ENCODE measurements at places on chromosomes 12 and 14.

DNA sequence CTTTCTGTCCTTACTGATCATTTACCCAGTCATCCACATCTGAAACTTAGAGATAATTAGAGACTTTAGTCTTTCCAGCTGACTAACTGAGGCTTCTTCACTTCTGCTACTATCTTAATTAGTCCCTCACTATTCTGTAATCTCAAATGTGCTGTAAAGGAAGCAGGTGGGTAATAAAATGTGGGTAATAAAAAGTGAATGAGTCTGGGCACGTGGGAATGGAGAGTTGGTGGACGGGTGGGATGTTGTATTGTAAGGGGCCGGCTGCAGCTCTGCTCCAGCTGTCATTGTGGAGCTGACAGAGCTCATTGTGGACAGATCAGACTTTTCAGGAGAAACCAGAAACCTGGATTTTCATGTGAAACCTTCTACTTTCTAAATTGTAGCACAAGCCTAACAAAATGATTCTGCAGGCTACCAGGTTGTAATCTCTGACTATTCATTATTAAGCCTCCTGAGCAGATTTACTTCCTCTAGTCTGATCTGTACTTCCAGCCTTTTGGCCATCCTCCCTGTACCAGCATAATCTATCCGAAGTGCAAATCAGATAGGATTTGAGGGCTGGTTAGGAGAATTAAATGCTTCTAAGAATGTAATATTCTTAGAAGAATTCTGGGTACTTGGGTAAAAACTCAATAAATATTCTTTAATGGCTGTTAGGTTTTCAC lies 42.0 kb upstream of the BMAL2 start:
- no peak for DNase-seq

DNA sequence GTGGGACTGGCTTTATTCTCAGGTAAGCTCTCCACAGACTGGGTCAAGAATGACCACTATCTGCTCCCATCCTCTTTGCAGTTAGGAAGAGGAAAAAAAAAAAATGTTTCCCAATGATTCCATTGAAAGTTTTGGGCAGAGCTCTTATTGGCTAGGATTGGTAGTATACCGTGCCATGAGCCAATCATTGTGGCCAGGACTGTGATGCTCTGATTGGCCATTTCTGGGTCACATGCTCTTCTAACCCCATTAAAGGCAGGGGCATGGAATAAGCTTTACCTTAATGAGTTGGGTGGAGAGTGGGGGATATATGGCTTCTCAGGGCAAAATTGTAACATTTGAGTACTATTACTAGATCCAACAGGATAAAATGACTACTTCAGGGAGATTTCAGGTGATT lies 49.4 kb upstream of the WSCD2 start:
- DNase-seq, result no peak

GRCh38 chr12:70241845-70242244 lies 1.4 kb upstream of the CNOT2 start:
- no peak for DNase-seq

- DNase-seq, result no peak
Measured at GRCh38 chr14:105532735-105533141, 6.4 kb downstream of the TMEM121 start.

GRCh38 chr12:9776781-9777180 lies 16.1 kb upstream of the CD69 start:
- DNase-seq, result no peak

- DNase-seq, result peak; percentile 43
Measured at GRCh38 chr14:51507511-51507905, 144.2 kb upstream of the FRMD6 start.

DNA sequence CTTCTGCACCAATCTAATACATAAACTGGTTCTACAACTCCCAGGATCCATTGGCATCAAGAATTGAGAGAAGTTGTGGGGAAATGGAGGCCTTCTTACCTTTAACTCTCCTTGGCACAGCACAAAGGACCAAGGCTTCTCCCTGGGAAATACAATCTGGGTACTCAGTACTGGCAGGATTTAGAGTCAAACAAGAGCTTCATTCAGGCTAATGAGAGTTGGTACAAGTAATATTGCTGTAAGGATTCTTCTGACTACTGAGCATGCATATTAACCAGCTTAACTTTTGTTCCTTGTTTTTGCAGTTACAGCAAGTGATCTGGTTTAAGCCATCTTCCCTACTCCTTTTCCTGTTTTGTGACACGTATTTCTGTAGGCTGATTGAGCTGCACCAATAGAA lies 76.2 kb upstream of the FERMT2 start:
- DNase-seq, result no peak

DNA sequence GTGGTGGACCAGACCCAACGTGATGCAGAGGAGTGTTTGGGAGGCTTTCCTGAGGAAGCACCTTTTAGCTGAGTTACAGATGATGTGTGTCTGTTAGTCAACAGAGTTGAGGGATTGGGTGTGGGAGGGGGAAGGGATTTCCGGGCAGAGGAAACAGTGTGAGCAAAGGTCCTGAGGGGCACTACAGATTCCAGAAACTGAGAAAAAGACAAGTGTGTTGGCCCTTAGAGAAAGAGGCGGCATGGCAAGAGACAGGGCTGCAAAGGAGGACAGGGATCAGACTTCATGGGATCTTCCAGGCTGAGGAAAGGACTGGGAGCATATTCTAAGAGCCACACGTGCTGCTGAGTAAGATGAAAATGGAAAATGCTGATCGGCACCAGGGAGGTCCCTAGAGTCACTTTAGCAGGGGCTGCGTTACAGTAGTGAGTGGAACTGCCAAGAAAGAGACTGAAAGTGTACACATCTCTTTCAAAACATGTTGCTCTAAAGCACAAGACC lies 9.4 kb upstream of the RPS6KL1 start:
- DNase-seq, result no peak

DNA sequence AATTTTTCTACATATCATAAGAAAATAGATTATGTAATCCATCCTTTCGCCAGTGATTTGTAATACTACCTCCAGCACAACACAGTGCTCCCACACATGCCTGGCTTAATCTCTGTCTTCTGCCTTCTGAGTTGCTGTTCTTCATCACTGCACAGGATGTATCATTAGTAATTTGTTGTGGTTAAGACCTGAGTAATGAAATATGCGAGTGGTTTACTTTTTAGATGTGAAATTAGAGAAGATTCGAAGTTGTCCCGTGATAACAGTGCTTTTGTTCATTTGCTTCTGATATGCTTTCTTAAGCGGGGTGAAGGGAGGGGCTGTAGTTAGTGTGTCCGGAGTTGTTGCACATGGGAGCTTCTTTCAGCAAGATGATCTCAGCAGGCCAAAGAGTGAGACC lies 18.1 kb downstream of the KRT85 start:
- no peak for DNase-seq

GRCh38 chr12:75943730-75944096 lies 87.9 kb downstream of the PHLDA1 start:
- no peak for DNase-seq

DNA sequence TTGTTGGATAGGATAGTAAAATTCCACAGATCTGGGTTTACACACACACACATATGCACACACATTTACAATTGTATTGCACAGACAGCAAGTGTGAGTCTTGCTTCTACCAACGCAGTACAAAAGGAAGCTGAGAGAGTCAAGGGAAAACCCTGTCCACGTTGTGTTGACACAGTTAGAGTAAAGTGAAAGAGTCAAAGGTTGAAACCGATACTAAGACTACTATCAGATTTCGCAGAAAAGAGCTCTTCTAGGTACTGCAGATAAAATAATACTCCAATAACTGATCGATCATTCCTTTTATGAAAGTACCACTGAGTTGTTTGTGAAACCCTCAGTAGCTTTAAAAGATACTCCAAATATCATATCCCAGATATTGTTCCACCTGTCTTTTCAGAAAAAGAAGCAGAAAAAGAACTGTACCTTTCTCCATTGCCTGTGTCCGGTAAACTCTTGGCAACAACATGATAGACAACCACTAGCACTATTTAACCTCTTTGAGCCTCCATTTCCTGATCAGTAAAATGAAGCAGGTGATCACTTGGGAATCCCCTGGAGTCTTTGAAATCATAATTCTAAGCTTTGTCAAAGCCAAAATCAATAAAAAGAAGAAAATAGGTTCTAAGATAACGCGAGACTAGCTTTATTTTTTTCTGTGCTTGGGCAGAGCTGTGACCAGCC lies 224.6 kb upstream of the FOXN3 start:
- DNase-seq, result no peak

DNA sequence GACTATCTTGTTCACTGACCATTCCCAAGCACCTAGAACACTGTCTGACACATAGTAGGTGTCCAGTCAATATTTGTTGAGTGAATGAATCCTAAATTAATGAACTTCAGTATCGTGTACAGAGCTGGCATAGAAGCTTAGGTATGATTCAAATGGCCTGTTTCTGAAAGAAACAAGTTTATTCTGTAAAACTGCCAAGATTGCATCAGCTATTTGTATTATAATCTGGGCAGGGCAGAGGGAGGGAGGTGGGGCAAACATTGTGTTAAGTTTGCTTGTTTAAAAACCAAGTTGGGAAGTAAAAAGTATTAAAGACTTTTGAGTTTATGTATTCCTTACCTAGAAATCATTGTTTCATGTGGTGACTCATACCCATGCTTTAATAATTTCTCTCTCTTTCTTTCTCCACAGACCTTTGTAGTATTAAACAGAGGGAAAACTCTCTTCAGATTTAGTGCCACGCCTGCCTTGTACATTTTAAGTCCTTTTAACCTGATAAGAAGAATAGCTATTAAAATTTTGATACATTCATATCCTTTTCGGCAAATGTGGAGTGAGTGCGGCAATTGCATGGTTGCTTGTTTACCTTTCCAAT lies 92.8 kb downstream of the SCN8A start:
- DNase-seq, result peak; percentile 71

DNA sequence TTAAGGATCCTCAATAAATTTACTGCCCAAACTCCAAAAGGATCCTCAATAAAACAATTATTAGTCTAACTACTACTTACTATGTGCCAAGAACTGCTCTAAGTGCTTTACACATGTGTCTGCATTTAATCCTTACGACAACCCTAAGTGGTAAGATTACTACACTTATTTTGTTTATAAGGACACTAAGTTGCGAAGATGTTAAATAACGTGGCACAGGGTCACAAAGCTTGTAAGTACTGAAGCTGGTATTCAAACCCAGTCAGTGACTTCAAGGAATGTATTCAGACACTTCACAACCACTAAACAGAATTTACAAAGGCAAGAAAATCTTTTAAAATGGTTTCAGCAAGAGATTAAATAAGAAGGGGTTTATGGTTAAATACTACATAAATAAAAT lies 13.0 kb downstream of the FERMT2 start:
- no peak for DNase-seq

DNA sequence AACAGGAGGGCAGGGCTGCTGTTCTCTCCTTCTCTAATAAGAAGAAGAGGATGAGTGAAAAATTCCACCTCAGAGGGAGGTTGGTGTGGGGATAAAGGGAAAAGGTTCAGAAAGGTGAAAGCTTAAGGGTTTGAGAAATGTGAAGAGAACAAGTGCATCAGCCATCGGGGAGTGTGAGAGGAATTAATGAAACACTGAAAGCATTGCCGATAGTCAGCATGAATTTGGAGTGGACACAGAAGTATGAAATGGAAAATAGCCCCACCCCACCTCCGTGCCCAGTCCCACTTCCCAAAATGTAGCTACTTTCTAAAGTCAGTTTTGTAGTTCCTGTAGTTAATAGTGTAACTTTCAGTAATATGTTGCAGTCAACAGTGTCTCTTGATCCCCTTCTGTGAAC lies 33.4 kb downstream of the DIP2B start:
- no peak for DNase-seq

GRCh38 chr14:91125271-91125660 lies 11.4 kb downstream of the DGLUCY start:
- no peak for DNase-seq

GRCh38 chr12:10369557-10370415 lies 20.1 kb downstream of the KLRK1 start:
- no peak for DNase-seq

DNA sequence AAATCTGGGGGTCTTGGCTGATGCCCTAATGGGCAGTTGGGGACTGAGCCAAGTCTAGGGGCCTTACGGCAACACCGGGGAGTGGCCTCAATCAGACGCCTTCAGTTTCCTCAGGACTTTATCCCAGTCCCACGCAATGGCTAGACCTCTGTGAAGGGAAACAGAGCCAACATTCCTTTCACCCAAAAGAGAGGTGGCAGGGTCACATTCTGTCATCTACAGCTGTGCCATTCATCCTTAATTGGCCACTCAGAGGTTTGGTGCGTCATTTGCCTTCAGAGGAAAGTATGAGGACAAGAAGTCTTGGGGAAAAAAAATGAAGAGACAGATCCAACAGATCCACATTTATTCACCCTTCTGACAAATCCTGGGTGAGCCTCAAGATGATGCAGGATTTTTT lies 166.9 kb upstream of the AVPR1A start:
- DNase-seq, result no peak

GRCh38 chr12:75613981-75614380 lies 102.6 kb upstream of the KRR1 start:
- DNase-seq, result peak; percentile 31

DNA sequence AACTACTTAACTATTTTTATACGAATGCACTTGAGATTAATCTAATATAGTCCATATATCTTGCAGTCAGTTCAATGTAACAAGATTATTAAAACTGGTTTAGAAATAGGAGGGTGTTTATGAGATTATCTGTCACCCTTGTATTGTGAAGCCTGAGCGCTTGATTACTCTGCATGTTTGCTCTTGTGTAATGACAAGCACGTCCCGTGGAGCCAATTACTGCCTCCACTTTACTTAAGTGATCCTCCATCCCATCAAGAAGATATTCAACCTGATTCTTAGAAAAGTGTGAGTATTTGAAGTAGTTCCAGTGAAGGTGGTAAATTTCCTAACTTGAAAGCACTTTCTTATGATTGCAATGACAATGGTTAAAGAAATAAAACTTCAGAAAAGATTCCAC lies 415.2 kb upstream of the GARIN6 start:
- DNase-seq, result no peak

DNA sequence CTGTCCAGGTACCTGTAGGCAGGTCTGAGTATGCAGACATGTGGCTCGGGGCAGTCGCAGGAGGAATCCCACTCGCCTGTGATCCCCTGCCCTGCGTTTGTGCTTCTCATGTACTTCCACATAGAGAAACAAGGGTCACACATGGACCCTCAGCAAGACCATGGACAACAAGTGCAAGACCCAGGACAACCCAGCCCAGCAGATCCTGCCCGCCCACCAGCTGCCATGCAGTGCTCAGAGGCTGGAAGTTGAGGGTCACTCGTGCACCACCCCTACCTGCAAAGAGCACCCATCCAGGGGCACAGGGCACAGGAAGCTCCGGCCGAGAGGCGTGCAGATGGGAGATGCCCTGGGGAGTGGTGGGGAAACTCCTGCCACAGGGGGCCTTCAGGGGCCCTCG lies 67.5 kb upstream of the C14orf180 start:
- DNase-seq, result no peak

DNA sequence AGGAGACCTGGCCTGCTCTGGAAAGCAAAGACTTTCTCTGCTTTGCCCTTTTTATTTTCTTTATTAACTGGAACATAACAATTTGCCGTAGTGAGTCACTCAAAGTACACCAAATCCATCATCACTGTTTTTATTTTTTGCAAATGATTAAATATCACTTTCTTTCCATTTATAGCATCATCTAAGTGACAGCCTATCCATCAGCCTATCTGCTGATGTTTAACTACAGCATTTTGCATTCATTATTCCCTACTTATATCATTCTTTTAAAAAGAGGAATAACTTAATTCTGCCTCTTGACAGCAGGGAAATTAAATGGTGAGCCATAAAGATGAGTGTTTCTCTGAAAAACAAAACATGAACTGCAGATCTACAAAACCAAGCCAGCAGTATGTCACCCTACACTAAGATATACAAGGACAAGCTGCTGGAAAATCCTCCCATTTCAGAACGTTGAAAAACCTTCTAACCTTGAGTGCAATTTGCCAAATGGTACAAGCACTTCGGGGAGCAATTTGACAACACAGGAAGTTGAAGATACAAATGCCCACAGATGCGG lies 821.3 kb upstream of the TMEM132C start:
- peak; percentile 8 for DNase-seq

GRCh38 chr12:45478931-45479330 lies 250.6 kb upstream of the ARID2 start:
- no peak for DNase-seq

Measured in fibroblast of skin of right quadriceps (primary cell).